Prostate gland (tissue), 2 donors: ENCODE measurements at places on chromosomes 6 and 20. TPM values are rescaled to one million over a fixed set of nuclear protein-coding genes. Genes with fewer than 3 reads are reported as not detected.

KCNK15 gene
- total RNA-seq, result 1.5 TPM

DNA sequence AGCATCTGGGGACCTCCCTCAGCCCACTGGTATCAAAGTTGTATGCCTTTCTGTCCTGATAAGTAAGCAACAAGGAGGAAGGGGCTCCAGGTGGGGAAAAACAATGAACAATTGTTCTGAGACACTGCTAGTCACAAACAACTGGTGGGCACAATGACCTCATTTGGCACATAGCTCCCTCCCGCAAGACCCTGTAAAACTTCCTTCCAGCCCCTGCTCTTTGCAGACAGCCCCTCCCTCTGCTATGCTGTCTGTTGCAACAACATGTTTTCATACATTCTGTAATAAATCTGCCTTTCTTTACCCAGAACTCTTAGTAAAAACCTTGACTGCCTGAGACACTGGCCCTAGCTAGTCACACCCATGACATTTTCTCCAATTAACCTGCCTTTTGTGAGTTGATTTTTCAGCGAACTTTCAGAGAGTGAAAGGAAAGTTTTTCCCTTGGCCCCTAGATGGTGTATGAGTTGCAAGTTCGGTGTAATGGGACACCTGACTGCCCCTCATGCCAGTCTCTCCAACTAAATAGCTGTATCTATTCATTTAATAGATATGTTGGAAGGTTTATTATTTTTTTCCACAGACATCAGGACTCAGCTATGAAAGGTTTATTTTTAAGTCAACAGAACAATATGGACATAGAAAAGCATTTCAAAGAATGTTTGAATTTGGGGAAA lies 142.3 kb upstream of the SLC22A16 start:
- no peaks in the 10 kb centered on the region for H3K36me3 ChIP-seq
- peak; percentile 19 for DNase-seq
- H3K27ac ChIP-seq, result peak overlapping the region; percentile 64
- no peaks in the 10 kb centered on the region for H3K27me3 ChIP-seq

HLA-DPA1 gene
- 73.7 TPM for total RNA-seq

HRH3 gene
- total RNA-seq, result 0.51 TPM

GRCh38 chr20:19501476-19502115 lies 256.5 kb upstream of the RIN2 start:
- H3K27me3 ChIP-seq, result no peaks in the 10 kb centered on the region
- H3K27ac ChIP-seq, result no peak overlapping the region
- H3K4me1 ChIP-seq, result no peaks in the 10 kb centered on the region
- DNase-seq, result no peak
